Prostate gland (tissue), 2 donors: ENCODE measurements at places on chromosomes 4 and X. TPM values are rescaled to one million over a fixed set of nuclear protein-coding genes. Genes with fewer than 3 reads are reported as not detected.

Gene CYBB
- 7.2 TPM for total RNA-seq

Gene STAP1
- not detected for total RNA-seq

Gene SLC2A9
- total RNA-seq, result 15.3 TPM

Gene VSIG1
- total RNA-seq, result 0.41 TPM

Gene ZNF827
- total RNA-seq, result 221 TPM

Gene TMPRSS11A
- 0.18 TPM for total RNA-seq

Gene NDUFC1
- total RNA-seq, result 80.2 TPM

Gene XAGE3
- not detected for total RNA-seq

Gene F9
- not detected for total RNA-seq

Gene NIPAL1
- total RNA-seq, result 5.6 TPM

Gene MAGEH1
- total RNA-seq, result 97.9 TPM

Gene XG
- 2.5 TPM for total RNA-seq

Gene TRIM61
- total RNA-seq, result 1.3 TPM

Gene APOOL
- 10.8 TPM for total RNA-seq

Gene ZDHHC15
- total RNA-seq, result 2.6 TPM

Gene PDGFRA
- 5.8 TPM for total RNA-seq

Gene TMEM47
- total RNA-seq, result 35.7 TPM

Gene CLGN
- total RNA-seq, result 20.7 TPM

Gene GLOD5
- not detected for total RNA-seq

Gene CFAP47
- 0.45 TPM for total RNA-seq

Gene MAGEA10
- total RNA-seq, result not detected

Gene PSMD10
- total RNA-seq, result 55.7 TPM

Gene GDPD2
- not detected for total RNA-seq

Gene RXFP1
- 0.74 TPM for total RNA-seq

Gene TLR2
- 5.5 TPM for total RNA-seq

Gene CDKL2
- not detected for total RNA-seq

Gene LAGE3
- total RNA-seq, result 44.2 TPM

Gene GPR34
- 4.6 TPM for total RNA-seq

Gene SMIM31
- 1.8 TPM for total RNA-seq

Gene RAI2
- 19.1 TPM for total RNA-seq

Gene ADH1C
- 14.5 TPM for total RNA-seq

Gene CHST7
- total RNA-seq, result 8.8 TPM

Gene MAOB
- 15.6 TPM for total RNA-seq

Gene BEND2
- 3.9 TPM for total RNA-seq

Gene DAPP1
- 2.0 TPM for total RNA-seq

Gene PCDH7
- total RNA-seq, result 44.3 TPM

Gene ANXA3
- total RNA-seq, result 43.3 TPM

Gene NXF2B
- total RNA-seq, result not detected

Gene TMEM144
- total RNA-seq, result 7.5 TPM

Gene PCDH11X
- 0.51 TPM for total RNA-seq

Gene CD40LG
- total RNA-seq, result not detected

Gene PNMA6F
- total RNA-seq, result 0.97 TPM

Gene MAGEA2B
- not detected for total RNA-seq

Gene TLR10
- 0.14 TPM for total RNA-seq

Gene NRK
- total RNA-seq, result 4.9 TPM

Gene C4orf36
- not detected for total RNA-seq

Gene PRSS12
- total RNA-seq, result 1.7 TPM

Gene SHROOM3
- total RNA-seq, result 137 TPM

Gene ARHGAP36
- 0.36 TPM for total RNA-seq

Gene MAGEA1
- total RNA-seq, result not detected
